Ascending aorta (tissue), 2 donors: ENCODE measurements at places on chromosomes 3 and 15.

- no peak for DNase-seq
- H3K4me3 ChIP-seq = no peak overlapping the region
- no peaks in the 10 kb centered on the region for H3K36me3 ChIP-seq
- H3K27ac ChIP-seq = peak overlapping the region; percentile 39
Observed at GRCh38 chr15:39127151-39127790, 453.6 kb upstream of the THBS1 start.

- H3K4me3 ChIP-seq = no peak overlapping the region
- H3K27ac ChIP-seq = no peak overlapping the region
- H3K36me3 ChIP-seq = no peaks in the 10 kb centered on the region
- no peaks in the 10 kb centered on the region for H3K27me3 ChIP-seq
- no peak for DNase-seq
Observed at GRCh38 chr15:85941186-85941855, 138.3 kb upstream of the AGBL1 start.

DNA sequence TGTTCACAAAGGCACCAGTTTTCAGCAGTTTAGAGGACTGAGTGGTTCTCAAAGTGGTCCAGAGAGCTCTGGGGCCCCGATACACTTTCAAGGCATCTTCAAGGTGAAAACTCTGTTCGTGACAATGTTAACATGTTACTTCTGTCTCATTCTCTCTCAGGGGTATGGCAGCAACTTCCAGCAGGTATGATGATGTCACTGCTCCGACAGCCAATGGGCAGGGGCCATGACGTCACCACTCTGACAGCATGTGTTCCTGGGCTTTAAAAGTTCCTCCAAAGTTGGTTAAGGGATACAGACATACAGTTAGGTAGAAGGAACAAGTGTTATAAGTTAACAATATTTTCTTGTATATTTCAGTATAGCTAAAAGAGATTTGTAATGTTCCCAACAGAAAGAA, 87.9 kb downstream of the KLF15 start:
- H3K4me3 ChIP-seq = no peak overlapping the region
- peak overlapping the region; percentile 99 for H3K27ac ChIP-seq
- no peaks in the 10 kb centered on the region for H3K36me3 ChIP-seq

DNA sequence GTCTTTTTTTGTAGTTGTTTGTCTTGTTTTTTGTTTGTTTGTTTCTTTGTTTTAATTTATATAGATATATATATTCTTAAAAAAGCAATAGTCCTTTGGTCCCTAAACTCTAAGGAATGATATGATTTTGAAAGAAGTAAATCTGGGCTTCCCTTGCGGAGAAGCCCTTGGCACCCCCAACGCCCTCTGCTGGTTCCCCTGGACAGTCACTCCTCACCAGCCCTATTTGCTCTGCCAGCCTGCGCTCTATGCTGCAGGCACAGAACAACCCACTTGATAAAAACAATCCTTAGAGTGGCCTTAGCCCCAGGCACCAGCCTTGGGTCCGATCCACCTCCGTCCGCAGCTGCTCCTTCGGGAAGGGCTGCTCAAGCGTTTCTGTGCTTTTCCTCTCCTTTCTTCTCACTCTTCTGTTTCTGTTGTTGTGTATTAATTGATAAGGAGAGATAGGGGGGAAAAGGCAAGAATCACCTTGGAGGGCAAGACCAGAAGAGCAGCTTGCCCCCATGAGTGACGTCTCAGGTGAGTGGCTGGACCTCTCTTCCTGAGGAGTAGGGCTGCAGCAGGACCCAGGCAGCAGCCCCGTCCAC, 13.7 kb upstream of the PARP6 start:
- no peak overlapping the region for H3K4me3 ChIP-seq
- no peak for DNase-seq
- H3K36me3 ChIP-seq = no peaks in the 10 kb centered on the region
- H3K4me1 ChIP-seq = no peaks in the 10 kb centered on the region
- no peaks in the 10 kb centered on the region for H3K27me3 ChIP-seq

GRCh38 chr3:71226565-71227269, 356.8 kb downstream of the FOXP1 start:
- H3K4me3 ChIP-seq = peak overlapping the region; percentile 56
- peak overlapping the region; percentile 88 for H3K27ac ChIP-seq
- no peaks in the 10 kb centered on the region for H3K27me3 ChIP-seq
- no peaks in the 10 kb centered on the region for H3K4me1 ChIP-seq
- peak; percentile 18 for DNase-seq

- no peaks in the 10 kb centered on the region for H3K27me3 ChIP-seq
- no peaks in the 10 kb centered on the region for H3K36me3 ChIP-seq
- H3K4me1 ChIP-seq = no peaks in the 10 kb centered on the region
Observed at GRCh38 chr3:161217496-161217895, 3.6 kb upstream of the NMD3 start.
